Posterior cingulate gyrus (tissue), 11 donors: ENCODE measurements at places on chromosomes 7 and 10.
A peak's percentile ranks its signal among the peaks of the same experiment; 100 is the strongest.

- DNase-seq = no peak
Observed at GRCh38 chr10:109975244-109976190, 32.3 kb upstream of the ADD3 start.

GRCh38 chr10:96017191-96017687 is 26.1 kb upstream of the CCNJ start:
- DNase-seq = peak; percentile 14

DNA sequence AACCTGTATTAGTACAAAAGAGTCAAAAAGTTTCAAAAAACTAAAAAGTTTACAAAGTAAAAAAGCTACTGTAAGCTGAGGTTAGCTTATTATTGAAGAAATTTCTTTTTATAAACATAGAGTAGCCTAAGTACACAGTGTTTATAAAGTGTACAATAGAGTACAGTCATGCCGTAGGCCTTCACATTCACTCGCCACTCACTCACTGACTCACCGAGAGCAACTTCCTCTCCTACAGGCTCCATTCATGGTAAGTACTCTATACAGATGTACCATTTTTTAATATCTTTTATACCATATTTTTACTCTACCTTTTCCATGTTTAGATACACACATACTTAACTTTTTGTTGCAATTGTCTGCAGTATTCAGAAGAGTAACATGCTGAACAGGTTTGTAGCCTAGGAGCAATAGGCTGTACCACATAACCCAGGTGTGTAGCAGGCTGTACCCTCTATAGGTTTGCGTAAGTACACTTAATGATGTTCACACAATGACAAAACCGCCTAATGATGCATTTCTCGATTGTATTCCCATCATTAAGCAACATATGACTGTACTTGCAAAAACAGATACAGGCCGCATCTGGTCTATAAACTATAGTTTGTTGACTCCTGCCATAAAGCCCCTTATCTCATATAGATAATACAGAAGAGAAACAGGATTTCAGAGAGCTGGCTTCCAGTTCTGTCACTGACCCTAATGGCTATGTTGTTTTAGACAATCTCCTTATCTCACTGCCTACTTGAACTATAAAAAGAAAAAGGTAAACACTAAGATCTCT is 438.8 kb downstream of the HTR7 start:
- no peak for DNase-seq

DNA sequence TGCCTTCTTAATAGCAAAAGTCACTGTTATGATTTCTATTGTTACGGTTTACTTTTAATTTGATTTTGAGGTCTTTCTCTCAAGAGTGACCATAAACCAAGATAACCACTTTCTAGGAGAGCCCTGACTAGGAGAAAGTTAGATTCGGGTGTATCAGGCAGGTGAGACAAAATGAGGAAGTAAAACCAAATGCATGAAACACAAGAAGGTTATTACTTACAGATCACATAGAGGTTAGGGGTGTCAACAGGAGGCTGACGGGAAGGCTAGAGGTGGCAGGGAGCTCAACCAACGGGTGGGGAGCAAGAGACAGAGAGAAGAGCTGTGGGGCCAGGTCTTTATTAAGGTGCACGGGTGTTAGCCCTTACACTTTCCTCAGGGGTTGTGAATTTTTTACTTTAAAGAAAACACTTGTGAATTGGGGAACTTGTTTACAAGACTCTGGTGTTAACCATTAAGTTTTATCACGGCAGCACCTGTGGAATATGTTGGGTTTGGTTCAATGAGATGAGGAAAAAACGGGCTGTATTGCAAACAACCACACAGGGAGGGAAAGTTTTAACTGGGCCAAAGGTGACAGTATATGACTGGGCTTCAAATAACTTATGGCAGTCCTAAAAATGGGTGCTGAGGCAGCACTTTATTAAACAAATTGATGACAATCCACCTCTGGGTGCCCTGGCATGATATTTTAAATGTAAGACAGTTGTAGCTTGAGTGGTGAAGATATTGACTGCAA is 154.9 kb downstream of the SDHAF3 start:
- no peak for DNase-seq

GRCh38 chr7:37927773-37928444 is 7.5 kb downstream of the EPDR1 start:
- DNase-seq = no peak

DNA sequence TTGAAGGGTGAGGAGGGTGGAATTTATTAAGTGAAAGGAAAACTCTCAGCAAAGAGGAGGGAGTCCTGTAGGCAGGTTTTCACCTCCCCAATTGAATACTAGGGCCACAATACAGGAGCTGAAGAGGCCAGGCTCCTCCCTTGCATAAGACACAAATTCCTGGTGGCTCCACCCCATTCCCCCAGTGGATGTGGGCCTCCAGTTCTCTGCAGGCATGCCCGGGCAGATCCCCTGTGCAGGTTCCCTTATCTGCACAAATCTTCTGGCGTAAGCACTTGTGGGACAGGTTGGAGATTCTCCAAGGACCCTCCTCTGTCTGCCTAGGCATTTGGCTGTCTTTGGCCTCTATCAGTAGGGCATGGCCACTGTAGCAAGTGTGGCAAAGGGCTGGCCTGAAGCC is 847.1 kb upstream of the MBL2 start:
- DNase-seq = no peak
